ENCODE measurements at places on chromosomes 3 and 15. TPM values are rescaled to one million over a fixed set of nuclear protein-coding genes. Genes with fewer than 3 reads are reported as not detected.

DNA sequence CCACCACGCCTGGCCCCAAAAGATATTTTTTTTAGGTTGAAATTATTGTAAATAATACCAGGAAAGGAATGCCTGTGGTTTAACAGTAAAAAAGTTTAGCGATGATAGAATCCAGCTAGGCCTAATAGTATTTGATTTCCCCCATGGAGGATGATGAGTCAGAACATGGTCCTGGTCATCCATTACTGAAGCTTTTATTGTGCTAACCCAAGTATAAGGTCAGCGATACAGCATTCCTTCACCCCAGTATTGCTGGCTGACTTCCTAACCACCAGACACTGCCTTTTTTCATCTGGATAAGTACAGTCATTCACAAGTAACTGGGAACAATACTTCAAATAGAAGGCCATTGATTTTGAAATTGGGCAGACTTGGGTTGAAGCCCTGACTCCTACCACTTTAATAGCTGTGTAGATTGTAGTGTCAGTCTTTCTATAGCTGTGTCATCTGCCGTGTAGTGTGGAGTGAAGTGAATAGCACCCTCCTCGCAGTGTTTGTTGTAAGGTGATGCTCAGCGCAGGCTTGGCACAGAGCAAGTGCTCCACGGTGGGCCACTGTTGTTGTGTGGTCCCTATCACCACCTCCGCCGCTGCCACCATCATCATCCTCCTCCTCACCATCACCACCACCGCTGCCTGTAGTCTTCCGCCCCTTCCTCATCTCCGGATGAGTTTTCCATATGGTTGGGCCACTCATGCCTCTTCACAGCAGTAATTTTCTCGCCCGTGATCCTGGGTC lies 436.0 kb upstream of the TPM1 start:
- no peaks in the 10 kb centered on the region for H3K36me3 ChIP-seq
- peaks cover 1% of the 10 kb centered on the region for H3K27me3 ChIP-seq
- H3K27ac ChIP-seq: peak overlapping the region; percentile 39
- H3K4me3 ChIP-seq: no peak overlapping the region
- peaks cover 37% of the 10 kb centered on the region for H3K4me1 ChIP-seq

DNA sequence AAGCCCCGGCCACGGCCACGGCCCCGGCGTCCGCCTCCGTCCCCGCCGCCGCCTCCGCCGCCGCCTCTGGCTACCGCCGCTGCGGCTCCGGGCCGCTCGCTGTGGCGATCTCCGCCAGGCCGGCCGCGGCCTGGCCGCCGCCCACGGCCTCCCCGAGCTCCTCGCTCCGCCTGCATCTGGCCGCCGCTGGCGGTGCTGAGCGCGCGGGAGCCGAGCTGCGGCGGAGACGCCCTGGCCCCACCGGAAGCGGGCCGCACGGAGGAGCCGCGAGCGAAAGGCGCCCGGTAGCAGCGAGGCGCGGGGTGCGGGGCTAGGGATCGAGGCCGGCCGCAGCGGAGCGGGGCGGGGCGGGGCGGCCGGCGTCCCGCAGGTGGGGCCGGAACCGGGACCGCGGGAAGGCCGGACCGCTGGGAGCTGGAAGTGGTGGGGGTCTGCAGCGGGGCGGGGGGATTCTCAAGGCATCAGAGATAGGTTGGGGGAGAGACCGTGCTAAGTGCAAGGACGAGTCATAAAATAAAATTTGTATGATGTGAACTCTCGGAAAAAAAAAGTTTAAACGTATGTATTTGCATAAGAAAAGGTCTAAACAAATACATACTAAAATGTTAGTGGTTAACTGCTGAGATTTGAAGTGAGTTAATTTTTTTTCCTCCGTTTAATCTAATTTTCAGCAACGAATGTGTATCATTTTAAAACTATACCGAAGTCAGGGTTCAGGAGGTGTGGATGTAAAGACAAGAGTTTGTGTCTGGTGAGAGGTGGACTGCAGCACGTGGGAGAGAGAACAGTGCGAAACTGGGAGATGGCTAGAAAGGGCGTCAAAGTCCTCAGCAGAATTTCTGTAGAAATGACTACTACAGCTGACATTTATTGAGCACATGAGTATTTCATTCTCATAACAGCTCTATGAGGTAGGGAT lies at the start of gene AVEN:
Gene AVEN, minus strand, starts transcription at position 334 of the 919 bp plus-strand sequence. Its CDS starts 158 bp downstream, at position 176.
- peak within 1 kb of the TSS; percentile 87 for H3K27ac ChIP-seq
- no peaks in the 10 kb centered on the region for H3K27me3 ChIP-seq
- no peaks in the 10 kb centered on the region for H3K36me3 ChIP-seq

- H3K36me3 ChIP-seq: peaks cover 23% of the 10 kb centered on the region
- no peaks in the 10 kb centered on the region for H3K27me3 ChIP-seq
- DNase-seq: no peak
Observed at GRCh38 chr3:9782770-9783169, 9.5 kb downstream of the TADA3 start.

SLC6A20 gene
- not detected for total RNA-seq

TRIM42 gene
- not detected for total RNA-seq

GRCh38 chr15:40768521-40769273 lies 1.1 kb upstream of the C15orf62 start:
- peaks cover 41% of the 10 kb centered on the region for H3K4me1 ChIP-seq
- no peak overlapping the region for H3K27ac ChIP-seq
- DNase-seq: no peak
- H3K36me3 ChIP-seq: peaks cover 4% of the 10 kb centered on the region
- H3K4me3 ChIP-seq: no peak overlapping the region

- H3K27me3 ChIP-seq: no peaks in the 10 kb centered on the region
- no peak for DNase-seq
- no peak overlapping the region for H3K4me3 ChIP-seq
- H3K4me1 ChIP-seq: no peaks in the 10 kb centered on the region
- H3K27ac ChIP-seq: no peak overlapping the region
Observed at GRCh38 chr3:32994045-32994444, 42.6 kb downstream of the CCR4 start.

- peak overlapping the region; percentile 27 for H3K27ac ChIP-seq
- DNase-seq: no peak
- H3K36me3 ChIP-seq: no peaks in the 10 kb centered on the region
Observed at GRCh38 chr3:170330366-170330765, 27.1 kb upstream of the SKIL start.

UACA gene
- total RNA-seq: 171 TPM

DNA sequence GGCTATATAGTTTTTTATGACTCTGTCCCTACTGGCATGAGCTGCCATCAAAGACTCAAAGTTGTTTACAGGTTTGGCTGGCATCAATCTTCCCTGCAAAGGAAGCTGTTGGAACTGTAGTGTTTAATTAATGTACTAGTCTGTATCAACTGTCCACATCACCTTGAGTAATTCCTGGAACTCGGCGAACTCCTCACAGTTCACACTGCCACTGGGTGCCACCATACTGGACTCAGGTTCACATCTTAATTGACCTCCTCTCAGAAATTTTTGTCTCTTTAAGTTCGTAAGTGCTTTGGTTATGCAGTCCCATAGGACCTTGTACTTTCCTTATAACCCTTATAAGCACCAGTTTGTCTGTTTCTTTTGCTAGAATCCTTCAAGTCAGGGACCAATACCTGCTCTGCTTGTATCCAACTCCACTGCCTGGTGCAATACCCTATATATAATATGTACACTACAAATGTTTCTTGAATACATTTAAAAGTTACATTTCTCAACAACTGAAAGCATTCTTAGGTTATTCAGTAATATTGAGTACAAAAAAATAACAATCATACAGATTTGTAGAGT lies 3.2 kb downstream of the HIGD1A start:
- DNase-seq: no peak
- no peak overlapping the region for H3K4me3 ChIP-seq
- peaks cover 38% of the 10 kb centered on the region for H3K4me1 ChIP-seq
- peaks cover 2% of the 10 kb centered on the region for H3K36me3 ChIP-seq
- no peak overlapping the region for H3K27ac ChIP-seq

- peaks cover 14% of the 10 kb centered on the region for H3K27me3 ChIP-seq
- H3K4me3 ChIP-seq: no peak overlapping the region
- no peaks in the 10 kb centered on the region for H3K4me1 ChIP-seq
- H3K36me3 ChIP-seq: peaks cover 8% of the 10 kb centered on the region
- H3K27ac ChIP-seq: no peak overlapping the region
- DNase-seq: no peak
Observed at GRCh38 chr3:127053450-127053849, 70.5 kb downstream of the PLXNA1 start.

PLAAT1 gene
- total RNA-seq: 0.80 TPM

DNA sequence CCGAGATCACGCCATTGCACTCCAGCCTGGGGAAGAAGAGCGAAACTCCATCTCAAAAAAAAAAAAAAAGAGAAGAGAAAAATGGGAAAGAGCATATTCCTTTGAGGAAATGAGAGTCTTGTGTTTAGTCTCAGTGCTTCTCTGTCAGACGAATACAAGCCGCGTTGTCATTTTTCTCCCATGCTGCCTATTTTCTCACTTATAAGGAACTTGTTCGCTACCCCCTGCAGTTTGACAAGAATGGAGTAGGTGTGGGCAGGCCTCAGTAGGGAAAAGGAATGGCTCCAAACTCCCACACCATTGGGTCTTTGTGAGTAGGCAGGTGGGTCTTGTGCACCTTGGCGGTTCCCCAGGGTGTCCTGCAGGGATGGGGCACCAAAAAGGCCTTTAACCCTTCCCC lies 6.5 kb downstream of the GPR160 start:
- peaks cover 1% of the 10 kb centered on the region for H3K4me1 ChIP-seq
- peaks cover 7% of the 10 kb centered on the region for H3K36me3 ChIP-seq
- DNase-seq: no peak
- H3K4me3 ChIP-seq: no peak overlapping the region
- no peak overlapping the region for H3K27ac ChIP-seq

- H3K4me1 ChIP-seq: no peaks in the 10 kb centered on the region
- H3K4me3 ChIP-seq: no peak overlapping the region
- H3K27ac ChIP-seq: no peak overlapping the region
Observed at GRCh38 chr15:86875067-86875466, 795.4 kb downstream of the AGBL1 start.
